ENCODE measurements at places on chromosomes 1 and 21. TPM values are rescaled to one million over a fixed set of nuclear protein-coding genes. Genes with fewer than 3 reads are reported as not detected.

The TENT5C gene
- total RNA-seq, result 11.2 TPM

The ZNF593OS gene
- not detected for total RNA-seq

The TSPEAR gene
- total RNA-seq, result not detected

The TFF2 gene
- total RNA-seq, result not detected

The KLF17 gene
- not detected for total RNA-seq

The RGSL1 gene
- not detected for total RNA-seq

The CLCNKA gene
- not detected for total RNA-seq

The LCE1A gene
- not detected for total RNA-seq

The PRELP gene
- not detected for total RNA-seq

The PCSK9 gene
- total RNA-seq, result 0.05 TPM

All from activated T-helper 2 cell treated with anti-CD3 and anti-CD28 coated beads, Interferon-gamma antibody, Interleukin-2, Interleukin-4, amounts not matched to agents 10 μg/mL and 5 μg/mL and 100 μg/mL, durations not matched to agents 14 hours and 24 hours and 36 hours (primary cell).